ENCODE measurements at places on chromosomes 3 and 15. TPM values are rescaled to one million over a fixed set of nuclear protein-coding genes. Genes with fewer than 3 reads are reported as not detected.
A peak's percentile ranks its signal among the peaks of the same experiment; 100 is the strongest.

DNA sequence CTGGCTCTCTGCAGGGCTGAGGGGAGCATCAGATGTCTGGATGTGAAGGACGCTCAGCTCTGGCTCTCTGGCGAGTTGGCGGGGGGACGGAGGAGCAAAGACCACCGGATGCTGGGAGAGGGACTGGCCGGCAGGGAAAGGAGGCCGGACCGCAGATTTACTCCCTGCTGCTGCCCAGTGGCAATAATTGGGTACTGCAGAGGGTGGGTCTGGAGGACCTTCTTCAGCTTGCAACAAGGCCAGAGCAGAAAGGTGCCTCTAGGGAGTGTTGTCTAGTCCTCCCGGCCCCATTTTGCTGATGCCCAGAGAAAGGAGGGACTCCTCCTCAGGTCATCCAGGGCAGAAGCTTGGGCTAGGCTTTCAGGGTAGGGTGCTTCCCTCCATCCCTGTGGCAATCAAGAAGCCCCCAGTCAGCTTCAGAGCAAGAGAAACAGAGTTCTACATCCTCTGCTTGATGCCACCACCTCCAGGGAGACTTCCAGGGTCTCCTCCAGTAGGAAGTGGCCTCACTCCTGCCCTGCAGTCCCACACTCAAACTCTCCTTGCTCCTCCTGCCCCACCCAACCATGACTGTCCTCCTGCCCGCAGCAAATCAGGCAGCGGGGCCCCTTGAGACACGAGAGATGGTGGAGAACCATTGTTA is 20.3 kb upstream of the CSPG4 start:
- peak; percentile 86 for DNase-seq

DNA sequence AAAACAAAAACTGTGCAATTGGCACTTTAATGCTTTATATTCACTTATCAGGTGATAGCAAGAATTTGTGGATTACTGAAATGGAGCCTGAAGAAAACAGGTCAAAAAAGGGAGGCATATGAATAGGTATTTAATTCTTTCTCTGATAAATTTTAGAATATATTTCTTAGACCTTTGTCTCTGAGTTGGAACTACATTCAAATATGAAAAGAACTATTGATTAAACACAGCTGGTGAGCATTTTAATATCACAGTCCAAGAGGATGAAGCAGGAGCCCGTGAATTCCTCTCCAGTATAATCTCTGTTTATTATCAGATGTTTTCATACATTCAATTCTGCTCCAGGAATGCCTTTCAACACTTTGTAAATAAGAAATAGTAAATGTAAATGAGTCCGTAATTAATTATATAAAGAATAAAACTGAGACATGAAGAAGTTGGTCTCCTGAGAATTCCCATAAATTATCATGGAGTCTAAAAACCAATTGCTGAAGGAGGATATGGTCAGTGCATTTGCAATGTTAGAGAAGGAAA is 86.3 kb upstream of the ARHGEF26 start:
- no peak for DNase-seq

The RBP2 gene
- not detected for total RNA-seq

The SEMA6D gene
- 12.8 TPM for total RNA-seq

All from endothelial cell (in vitro differentiated cells).